NCI-H2029 treated with DMSO at 0.1 percent for 48 hours (cell line): ENCODE measurements at places on chromosomes 5 and 9.
A peak's percentile ranks its signal among the peaks of the same experiment; 100 is the strongest.

DNA sequence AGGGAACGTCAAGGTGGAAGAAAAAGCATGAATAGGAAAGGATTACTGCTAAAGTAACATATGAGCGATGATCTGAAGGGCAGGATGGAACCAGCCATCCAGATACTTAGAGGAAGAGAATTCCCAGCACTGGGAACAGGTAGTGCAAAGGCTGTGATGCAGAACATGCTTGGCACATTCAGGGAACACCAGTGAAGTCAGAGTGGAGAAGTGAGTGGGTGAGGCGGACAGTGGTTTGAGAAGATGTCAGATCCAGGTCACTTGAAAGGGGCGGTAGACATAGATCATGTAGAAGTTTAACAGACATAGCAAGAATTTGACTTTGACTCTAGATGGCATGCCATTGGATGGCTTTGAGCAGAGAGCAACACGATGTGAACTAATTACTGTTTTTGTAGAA is 374.2 kb downstream of the PDE4D start:
- no peak for DNase-seq

DNA sequence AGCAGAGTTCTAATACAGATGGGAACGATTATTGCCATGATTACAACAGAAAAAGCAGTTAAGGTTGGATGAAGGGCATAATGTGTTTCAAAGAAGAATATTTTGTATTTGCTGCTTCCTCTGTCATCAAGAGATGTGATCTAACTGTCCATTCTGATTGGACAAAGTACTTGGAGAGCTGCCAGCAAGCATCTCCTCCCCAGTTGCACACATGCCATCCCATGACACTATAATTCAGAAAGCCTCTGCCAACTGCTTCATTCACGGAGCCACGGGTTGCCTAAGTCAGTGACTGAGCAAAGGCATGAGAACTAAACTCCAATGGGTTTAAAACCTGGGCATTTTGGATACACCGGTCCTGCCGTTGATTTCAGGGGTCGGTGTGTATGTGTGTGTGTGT is 253.8 kb downstream of the CRB2 start:
- peak; percentile 54 for DNase-seq

DNA sequence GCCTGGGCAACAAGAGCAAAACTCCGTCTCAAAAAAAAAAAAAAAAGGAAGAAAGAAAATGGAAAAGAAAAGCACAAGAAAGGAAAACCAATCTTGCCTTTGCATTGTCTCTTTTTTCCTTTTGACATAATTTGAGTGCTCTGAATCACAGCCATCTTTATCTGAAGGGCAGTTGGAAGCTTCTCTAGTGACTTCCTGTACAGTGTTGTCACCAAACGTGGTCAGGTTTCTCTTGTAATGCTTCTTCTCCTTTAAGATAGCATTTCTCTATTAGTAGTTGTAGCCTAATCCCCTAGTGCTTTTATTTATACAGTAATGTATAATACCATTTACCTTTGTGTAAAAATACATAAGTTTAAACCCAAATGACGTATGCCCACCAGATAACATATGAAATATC is 18.1 kb downstream of the PRKACG start:
- no peak for DNase-seq

DNA sequence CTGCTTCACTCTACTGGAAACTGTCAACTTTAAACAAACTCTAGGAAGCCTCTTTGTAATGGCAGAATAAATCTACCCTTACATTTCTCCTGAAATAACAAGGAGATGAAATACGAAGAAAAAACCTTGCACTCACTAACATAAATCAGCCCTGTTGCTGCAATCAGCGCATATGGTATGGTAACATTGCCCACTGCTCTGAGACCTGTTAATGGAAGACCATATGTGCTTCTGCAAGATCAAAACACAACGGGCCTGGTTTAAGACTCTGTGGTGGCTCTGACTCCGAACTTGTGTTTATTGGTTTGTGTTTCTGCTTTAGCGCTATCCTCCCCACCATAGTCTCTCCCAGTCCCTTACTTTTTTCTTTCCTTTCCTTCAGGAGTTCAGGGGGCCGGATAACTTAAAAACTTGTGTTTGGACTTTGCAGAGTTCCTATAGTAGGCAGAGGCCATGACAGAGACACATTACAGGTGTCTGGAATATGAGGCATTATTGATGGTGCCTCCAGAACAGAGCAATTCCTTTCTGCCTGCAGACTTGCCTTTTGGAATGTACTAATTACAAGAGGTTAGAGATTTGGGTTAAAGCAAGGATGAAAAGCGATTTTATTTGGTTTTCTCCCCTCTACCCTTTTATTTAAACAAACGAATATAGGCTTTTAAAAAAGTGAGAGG is 110.8 kb downstream of the PSAT1 start:
- DNase-seq, result no peak

GRCh38 chr9:2132484-2133082 is 117.4 kb downstream of the SMARCA2 start:
- DNase-seq, result no peak

DNA sequence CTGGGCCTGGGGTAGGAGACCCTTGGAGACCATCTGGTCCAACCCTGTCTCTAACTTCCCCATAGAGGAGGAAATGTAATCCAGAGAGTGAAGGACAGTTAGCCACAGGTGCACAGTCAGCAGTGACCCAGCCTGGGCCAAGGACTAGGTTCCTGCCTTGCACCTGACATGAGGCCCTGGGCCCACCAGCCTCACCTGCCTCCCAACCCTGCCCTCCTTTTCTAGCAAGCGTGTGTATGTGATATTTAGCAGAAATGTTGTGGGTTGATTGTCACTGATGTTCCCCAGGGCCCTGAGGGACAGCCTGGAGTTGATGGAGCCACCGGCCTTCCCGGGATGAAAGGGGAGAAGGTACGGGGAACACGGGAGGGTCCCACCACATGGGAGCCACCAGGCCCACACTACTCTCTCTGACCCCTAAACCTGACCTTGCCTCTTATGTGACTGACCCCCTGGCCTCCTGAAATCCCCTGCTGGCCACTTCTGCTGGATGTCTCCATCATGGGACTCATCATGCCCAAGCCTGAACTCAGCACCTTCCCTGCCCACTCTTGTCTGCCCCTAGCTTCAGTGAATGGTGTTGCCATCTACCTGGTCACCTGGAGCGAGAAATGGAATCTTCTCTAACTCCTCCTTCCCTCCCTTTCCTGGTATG is 79.2 kb upstream of the TGFBR1 start:
- no peak for DNase-seq

DNA sequence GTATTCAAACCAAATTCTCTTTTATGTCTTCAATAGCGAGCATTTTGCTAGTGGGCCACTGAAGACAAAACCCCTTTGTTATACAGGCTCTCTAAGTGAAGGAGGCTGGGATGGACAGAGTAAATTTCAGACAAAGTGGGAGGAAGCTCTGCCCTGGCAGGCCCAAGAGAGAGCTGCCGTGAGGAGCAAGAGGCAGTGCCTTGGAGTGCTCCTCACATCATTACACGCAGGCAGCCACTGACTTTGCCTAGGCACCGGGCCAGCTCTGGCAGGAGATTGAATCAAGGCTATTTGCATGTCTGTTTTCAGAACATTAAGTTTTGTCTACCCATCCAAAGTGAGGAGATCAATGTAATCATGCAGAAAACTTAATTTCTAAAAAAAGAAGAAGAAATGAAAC is 167.7 kb downstream of the CCDC192 start:
- no peak for DNase-seq

DNA sequence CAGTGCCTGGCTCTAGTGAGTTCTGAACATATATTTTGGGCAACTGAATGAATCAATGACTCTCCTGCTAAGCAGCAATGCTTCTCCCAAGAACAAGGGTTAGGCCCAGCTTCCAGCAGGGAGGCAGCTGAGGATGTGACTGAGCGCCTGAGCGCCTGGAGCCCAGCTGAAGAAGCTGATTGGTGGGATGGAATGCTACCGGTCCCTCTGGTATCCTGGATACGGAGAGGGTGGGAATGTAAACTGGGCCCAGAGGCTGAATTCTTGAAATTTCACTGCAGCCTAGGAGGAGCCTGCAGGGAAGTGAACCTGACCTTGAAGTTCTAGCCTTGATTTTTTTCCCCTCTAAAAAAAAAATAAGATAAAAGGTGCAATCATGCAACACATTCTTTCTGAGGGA is 43.2 kb downstream of the WWC1 start:
- DNase-seq, result no peak

- DNase-seq, result no peak
Observed at GRCh38 chr5:218457-219291, 554 bp downstream of the SDHA start.

GRCh38 chr5:61089351-61089750 is 72.9 kb downstream of the SMIM15 start:
- DNase-seq, result no peak

- DNase-seq, result no peak
Observed at GRCh38 chr5:176413709-176414191, 2.6 kb downstream of the CLTB start.

- no peak for DNase-seq
Observed at GRCh38 chr5:167511-167910, 23.8 kb upstream of the LRRC14B start.

DNA sequence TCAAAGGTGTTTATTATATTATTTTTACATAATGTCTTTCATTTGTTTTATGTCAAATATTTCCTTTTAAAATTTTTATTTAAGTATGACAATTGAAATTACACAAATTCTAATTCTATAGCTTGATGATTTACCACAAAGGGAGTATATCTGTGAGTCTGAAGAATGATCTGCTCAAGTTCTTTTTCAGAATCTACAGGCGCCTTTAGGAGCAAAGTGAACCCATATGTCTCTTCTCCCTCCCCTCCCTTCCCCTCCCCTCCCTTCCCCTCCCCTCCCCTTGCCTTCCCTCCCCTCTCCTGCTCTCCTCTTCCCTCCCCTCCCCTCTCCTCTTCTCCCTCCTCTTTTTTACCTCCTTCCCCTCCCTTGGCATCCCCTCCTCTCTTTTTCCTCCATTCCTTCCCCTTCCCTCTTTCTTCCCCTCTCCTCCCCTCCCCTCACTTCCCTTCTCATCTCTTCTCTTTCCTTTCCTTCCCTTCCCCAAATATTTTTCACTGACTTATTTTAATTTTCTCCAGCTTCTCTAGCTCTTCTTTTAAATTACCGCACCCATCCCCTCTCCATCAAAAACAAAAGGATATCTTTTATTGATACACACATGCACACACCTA is 495.3 kb upstream of the PIK3R1 start:
- no peak for DNase-seq

DNA sequence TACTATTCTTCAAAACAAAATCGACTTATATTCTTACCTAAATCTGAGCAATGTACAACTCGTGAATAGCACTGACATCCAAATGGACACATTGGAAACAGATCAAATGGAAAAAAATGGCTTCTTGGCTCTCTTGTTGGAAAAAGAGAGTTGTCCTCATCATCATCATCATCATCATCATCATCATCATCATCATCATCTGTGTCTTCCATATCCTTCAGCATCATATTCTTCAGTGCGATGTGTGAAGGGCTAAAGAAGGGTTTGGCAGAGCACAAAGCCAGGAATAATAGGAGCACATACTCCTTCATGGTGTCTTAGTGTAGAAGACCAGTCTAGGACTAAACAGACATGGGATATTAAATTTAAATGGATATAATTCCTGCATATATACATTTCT is 7.7 kb downstream of the ASPN start:
- DNase-seq, result no peak

- DNase-seq, result no peak
Observed at GRCh38 chr5:4042311-4042710, 446.7 kb downstream of the IRX1 start.

DNA sequence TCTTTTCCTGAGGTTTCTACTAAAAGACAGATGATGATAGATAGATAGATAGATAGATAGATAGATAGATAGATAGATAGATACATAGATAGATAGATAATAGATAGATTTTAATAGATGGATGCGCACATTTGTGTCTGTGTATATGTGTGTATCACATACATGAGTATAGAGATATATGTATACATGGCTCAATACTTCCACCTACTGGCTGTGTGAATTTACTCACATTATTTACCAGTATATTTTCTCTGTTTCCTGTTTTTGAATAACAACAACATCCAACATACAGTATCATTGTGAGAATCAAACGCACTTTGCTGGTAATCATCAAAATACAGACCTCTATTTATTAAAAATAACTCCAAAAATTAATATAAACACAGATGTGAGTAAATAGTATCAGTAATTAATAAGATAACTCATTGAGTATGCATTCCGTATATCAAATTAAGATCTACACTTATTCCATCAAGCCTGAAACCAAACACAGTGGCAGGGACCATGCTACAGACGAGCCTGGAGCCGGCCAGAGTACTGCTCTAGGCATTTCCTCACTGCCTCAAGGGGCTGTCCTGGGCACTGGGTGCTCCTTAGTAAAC is 338.0 kb downstream of the SEMA5A start:
- peak; percentile 9 for DNase-seq

- DNase-seq, result no peak
Observed at GRCh38 chr9:114516913-114517312, 11.6 kb upstream of the WHRN start.

- DNase-seq, result no peak
Observed at GRCh38 chr9:130879863-130880411, 16.7 kb downstream of the QRFP start.

- peak; percentile 37 for DNase-seq
Observed at GRCh38 chr9:15240927-15241326, 66.1 kb downstream of the TTC39B start.

DNA sequence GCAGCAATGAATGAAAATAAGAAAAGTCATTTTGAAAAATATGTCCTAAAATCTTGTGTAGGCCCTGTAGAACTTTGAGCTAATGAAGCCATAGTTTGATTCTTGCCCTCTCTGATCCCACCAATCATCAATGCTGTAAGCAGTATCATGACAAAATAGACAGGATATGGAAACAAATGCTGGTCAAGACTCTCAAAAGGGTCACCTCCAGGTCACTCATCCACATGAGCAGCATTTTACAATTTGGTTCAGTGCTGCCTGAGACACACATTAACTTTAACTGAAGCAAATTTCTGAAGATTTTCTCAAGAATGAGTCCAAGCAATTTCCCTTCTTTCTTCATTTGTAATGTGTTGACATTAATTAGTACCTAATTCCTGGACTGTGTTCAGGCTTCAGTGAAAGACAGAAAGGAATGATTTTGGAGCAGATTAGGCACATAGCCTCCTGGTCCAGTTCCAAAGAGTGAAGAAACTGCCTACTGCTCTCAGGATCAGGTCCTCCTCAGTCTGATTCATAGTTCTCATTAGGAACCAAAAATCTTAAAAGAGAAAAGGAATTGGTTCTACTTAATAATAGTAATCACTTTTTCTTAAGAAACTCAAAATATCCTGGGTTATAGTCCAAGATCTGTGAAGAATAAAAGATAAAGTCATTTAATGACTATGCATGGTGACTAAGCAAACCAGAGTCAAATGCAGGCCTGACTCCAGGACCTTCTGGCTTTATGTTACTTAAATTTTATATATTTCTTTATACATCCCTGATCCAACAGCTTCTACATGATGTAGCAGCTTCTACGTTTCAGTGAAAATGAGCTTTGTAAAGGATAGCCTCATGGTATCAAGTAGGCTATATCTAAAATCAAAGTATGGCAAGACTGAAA is 192.1 kb upstream of the RGMB start:
- no peak for DNase-seq

GRCh38 chr9:14924230-14925219 is 14.3 kb upstream of the FREM1 start:
- no peak for DNase-seq
